ENCODE measurements at places on chromosomes 12 and 14. TPM values are rescaled to one million over a fixed set of nuclear protein-coding genes. Genes with fewer than 3 reads are reported as not detected.

ACOT6 gene
- not detected for total RNA-seq

ALG10B gene
- total RNA-seq, result 4.8 TPM

ANKS1B gene
- 1.6 TPM for total RNA-seq

DNA sequence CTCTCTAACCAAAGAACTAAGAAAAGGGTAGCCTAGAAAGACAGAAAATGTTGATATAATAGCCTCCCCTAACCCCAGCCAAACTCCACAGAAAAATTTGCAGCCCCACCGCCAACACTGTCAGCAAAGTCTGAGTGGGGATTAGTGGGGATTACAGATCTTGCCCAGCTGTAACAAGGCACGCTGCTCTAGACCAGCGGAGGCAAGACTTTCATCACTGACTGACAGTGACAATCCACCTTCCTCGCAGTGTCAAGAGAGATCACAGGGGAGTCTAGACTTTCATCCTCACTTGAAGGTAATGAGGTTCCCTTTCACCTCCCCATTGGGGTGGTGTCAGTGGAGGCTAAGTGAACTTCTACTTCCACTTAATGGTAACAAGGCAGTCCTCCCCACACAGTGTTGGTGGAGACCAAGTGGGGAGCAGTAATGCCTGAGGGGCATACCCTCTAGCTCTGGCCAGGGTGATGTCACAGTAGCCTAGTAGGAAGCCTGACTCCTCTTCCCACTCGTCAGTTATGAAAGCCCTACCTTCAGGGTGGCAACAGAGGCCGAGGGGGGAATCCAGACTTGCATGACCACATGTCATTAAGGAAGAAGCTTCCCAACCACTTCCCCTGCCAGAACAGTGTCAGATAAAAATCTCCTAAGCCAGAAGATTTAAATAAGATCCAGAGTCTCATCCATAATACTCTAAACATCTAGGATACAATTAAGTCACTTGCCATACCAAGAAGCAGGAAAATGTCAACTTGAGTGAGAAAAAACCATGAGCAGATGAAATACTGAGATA lies 91.7 kb upstream of the RASSF8 start:
- H3K4me3 ChIP-seq, result no peak overlapping the region
- no peak overlapping the region for H3K27ac ChIP-seq

DNA sequence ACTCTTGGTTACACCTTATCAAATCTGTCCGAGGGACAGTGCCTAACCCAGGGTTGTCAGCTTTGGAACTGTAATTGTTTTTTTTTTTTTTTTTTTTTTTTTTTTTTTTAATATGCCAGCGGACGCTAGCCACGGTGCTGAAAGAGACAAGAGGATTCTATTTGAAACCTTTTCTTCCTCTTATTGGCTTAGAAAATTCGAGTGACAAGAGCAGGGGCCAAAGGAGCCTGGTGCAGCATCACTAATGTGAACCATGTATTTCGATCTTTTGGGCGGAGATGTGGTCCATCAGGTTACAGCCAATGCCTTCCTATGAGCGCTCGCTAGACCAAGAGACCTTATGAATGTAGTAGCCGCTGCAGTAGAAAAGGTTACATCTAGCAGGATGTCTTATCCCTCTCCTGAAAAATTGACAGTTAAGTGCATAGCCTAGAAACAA lies 922 bp downstream of the PTPRR start:
- H3K4me3 ChIP-seq, result no peak overlapping the region
- H3K36me3 ChIP-seq, result no peaks in the 10 kb centered on the region
- no peak overlapping the region for H3K27ac ChIP-seq
- H3K27me3 ChIP-seq, result peaks cover 54% of the 10 kb centered on the region
- no peaks in the 10 kb centered on the region for H3K4me1 ChIP-seq

- DNase-seq, result no peak
- H3K27me3 ChIP-seq, result no peaks in the 10 kb centered on the region
- no peaks in the 10 kb centered on the region for H3K4me1 ChIP-seq
- no peak overlapping the region for H3K4me3 ChIP-seq
- no peak overlapping the region for H3K27ac ChIP-seq
Measured at GRCh38 chr12:58521796-58522195, 398.5 kb downstream of the LRIG3 start.

GRCh38 chr14:61098721-61099120 lies 117.7 kb downstream of the SLC38A6 start:
- H3K27me3 ChIP-seq, result no peaks in the 10 kb centered on the region
- H3K4me1 ChIP-seq, result peaks cover 24% of the 10 kb centered on the region
- peaks cover 4% of the 10 kb centered on the region for H3K36me3 ChIP-seq
- no peak overlapping the region for H3K27ac ChIP-seq
- H3K4me3 ChIP-seq, result no peak overlapping the region
- no peak for DNase-seq

ASIC1 gene
- total RNA-seq, result 0.96 TPM

DNA sequence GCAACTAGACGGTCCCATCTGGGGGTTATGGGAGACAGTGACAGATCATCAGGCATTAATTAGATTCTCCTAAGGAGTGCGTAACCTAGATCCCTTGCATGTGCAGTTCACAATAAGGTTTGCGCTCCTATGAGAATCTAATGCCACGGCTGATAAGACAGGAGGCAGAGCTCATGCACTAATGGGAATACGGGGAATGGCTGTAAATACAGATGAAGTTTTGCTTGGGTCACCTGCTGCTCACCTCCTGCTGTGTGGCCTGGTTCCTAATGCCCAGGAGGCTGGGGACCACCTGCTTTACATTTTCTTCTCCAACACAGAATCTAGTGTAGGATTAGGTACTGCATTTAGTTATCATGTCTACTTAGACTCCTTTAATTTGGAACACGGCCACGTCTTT lies 49.7 kb upstream of the SAV1 start:
- peaks cover 24% of the 10 kb centered on the region for H3K36me3 ChIP-seq
- no peaks in the 10 kb centered on the region for H3K27me3 ChIP-seq
- H3K4me3 ChIP-seq, result no peak overlapping the region
- no peaks in the 10 kb centered on the region for H3K4me1 ChIP-seq
- DNase-seq, result no peak

All from left ventricle myocardium inferior (tissue), 1 donor.